ENCODE measurements at places on chromosomes 3 and 15.

- DNase-seq: no peak
Observed at GRCh38 chr15:79549196-79549595, 117.1 kb downstream of the MINAR1 start.

DNA sequence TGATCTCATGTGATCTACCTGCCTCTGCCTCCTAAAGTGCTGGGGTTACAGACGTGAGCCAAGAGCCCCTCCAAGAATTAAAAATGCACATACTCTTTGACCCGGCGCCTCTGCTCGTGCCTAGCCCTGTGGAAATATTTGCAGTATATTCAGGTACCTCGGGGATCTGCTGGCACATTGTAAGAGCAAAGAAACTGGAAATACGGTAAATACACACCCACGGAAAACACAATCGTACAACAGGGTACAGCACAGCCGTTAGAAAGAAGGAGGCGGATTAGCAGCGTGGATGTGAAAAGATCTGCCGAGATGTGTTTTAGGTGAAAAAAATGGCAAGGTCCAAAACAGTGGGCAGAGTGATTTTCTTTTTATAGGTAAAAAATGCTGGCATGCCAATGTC, 6.1 kb upstream of the HDAC11 start:
- DNase-seq: no peak

- DNase-seq: peak; percentile 34
Observed at GRCh38 chr3:186614597-186615483, 2.0 kb downstream of the AHSG start.

GRCh38 chr3:151468284-151468917, 7.5 kb upstream of the IGSF10 start:
- DNase-seq: peak; percentile 50

DNA sequence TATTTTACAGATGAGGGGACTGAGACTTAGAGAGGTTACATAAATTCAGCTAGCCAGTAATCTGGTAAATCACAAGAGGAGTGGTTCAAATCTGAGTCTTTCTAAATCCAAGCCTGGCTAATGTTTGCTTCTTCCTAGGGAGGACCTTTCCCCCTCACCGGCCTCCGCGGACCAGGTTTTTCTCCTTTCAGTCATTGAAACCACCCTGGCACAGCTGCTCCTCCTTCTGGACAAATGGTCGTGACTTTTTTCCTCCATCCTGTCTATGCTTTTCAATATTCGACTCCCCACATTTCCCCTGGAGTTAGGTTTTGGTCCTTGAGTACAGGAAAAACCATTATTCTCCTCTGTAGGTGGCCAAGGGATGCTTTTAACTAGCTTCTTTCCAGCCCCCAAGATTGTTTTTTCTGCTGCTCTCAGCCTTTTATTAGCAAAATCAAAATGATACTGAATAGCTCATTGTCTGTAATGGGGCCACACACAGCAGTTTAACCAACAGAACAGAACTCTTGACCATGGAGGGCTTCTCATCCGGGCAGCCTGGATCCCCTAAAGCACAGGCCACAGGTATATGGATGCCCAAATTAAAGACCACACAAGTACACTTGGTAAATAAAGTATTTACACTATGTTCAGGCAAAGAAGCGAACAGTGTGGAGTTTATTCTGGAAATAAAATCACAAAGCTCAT, 85.9 kb upstream of the KLHL25 start:
- DNase-seq: no peak

- no peak for DNase-seq
Observed at GRCh38 chr3:24834442-24834841, 339.8 kb upstream of the THRB start.

DNA sequence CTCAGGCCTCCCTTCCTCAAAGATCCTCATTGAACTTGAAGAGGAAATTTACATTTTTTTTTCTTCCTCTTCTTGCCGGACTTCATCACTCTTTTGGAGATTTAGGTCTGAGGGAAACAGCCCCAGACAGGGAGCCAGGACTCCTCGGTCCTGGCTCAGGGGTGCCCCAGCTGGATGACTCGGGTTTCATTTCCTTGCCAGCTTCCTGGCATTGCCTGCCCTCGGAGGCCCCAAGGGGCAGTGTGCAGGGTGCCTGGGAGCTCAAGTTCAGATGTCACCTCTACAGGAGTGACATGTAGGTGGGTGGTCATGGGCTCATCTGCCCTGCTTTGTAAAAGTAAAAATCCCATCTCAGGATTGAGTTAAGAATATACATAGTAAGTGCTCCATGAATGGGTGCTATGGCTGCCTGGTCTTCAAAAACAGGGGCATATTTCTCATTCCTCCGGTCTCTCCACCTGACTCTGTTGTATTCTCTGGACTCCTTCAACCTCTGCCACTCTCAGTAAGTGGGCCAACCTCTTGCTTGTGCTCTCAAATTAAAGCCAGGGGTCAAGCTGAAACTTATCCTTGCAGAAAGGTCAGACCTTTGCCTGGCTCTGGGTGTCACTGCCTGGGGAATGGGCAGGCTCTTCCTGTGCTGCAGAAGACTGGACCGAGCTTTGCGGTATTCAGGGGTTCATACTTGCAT, 51.8 kb downstream of the SMAD6 start:
- DNase-seq: no peak

- no peak for DNase-seq
Observed at GRCh38 chr3:87710511-87710910, 348.3 kb downstream of the CGGBP1 start.

GRCh38 chr3:167559924-167560323, 86.1 kb upstream of the SERPINI2 start:
- no peak for DNase-seq

GRCh38 chr15:90497376-90497775, 32.3 kb upstream of the CRTC3 start:
- DNase-seq: no peak

DNA sequence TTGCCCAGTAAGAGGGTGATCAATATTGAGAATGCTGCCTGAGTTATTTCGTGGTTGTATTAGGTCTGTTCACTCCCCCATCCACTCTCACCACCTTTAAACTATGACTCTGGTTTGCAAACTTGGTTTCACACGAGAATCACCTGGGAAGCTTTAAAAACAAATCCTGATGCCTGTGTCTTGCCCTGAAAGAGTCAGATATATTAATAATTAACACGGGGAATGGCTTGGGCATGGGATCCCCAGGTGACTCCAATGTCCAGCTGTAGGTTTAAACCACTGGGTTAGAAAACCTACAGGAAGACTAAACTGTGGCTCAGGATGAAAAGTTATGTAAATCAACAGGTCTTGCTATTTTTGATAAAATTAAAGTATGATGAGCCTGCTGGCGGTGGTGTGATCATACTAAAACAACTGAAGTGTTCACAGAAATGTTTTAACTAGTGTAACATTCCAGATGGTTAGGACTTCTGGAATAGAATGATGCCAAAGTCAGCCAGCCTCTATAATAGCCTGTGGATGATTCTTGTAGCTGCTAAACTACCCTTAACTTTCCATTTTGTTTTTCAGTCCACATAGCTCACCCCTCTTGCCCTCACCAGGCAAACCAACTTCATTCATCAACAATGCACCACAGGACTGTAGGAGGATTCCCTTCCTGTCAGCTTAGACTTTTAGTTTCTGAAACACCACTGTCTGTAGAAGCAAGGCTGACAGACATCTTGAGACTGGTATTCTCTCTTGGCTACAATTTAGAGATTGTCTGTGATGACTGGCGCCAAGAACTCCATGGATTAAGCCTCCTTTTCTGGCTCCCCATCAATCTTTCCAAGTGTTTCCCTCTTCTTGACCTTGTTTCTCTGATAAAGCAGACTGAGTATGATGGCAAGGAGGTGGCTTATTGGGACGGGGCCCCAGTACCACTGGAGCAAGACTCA, 119.1 kb upstream of the ADAMTS9 start:
- DNase-seq: no peak

GRCh38 chr15:39939487-39940452, 5.9 kb downstream of the EIF2AK4 start:
- DNase-seq: no peak

DNA sequence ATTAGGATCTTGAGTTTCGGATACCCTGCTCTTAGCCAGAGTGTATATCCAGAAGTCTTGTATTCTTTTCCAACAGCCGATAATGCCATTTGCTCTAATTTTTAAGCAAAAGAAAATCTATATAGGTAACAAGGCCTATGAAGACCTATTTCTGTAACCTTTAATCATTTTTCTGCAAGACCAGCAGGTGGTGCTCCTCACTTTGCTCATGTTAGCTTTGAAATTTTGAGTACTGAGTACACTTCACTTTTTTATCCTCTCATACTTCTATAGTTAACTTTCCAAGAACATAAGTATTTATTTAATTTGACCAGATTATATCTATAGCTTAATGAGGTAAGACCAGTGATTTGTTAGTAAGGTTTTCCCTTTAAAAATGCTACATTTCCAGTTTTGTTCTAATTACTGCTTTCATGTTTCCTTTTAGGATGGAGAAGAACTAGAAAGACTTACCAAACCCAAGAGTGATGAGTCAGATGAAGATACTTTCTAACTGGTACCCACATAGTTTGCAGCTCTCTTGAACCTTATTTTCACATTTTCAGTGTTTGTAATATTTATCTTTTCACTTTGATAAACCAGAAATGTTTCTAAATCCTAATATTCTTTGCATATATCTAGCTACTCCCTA, 20.5 kb downstream of the SLC35A5 start:
- peak; percentile 45 for DNase-seq

GRCh38 chr15:32908872-32909271, 191.1 kb downstream of the GREM1 start:
- no peak for DNase-seq

DNA sequence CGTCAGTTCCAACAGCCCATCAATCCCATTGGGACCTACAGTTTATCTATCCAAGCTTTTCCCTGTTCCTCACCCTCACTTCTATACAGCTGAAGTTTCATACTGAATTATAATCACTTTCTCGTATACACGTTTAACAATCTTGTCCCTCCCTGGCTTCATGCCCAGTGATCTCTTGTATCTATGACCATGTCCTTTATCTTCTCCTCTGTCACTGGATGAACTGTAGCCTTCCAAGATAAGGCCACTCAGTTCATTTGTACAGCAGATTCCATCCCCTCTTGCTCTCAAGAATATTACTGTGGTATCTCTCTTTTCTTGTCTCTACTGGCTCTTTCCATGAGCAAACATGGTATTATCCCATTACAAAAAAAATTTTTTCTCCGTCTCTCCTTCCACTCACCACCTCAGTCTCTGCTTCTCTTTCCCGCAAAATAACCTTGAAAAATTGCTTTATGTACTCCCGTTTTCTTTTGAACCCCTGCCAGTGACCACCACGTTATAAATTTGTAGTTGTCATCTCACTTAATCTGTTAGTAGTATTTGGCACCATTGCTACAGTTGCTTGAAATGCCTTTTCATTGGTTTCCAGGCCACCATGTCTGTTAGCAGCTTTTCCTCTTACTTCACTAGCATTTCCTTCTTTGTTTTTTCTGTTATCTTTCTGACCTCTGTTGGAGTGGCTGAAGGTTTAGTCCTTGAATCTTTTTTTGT, 9.4 kb downstream of the CTNNB1 start:
- DNase-seq: no peak

DNA sequence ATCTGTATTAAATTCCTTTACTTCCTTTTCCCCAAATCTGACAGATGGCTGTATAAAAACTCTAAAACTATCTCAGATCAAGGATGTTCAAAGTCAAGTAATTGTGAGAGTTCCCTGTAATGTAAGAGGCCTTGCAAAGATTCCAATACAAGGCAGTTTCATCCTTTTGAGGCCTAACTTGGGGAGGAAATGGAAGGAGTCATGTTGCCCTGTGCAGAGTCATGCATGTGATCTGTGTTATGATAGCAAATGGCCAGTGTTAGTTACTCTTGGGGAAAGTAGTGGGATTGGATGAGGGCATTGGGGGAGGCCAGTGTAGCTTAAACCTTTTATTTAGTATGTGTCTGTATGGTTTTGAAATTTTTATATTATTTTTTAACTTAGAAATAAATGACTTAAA, 23.7 kb upstream of the FBXL22 start:
- no peak for DNase-seq

DNA sequence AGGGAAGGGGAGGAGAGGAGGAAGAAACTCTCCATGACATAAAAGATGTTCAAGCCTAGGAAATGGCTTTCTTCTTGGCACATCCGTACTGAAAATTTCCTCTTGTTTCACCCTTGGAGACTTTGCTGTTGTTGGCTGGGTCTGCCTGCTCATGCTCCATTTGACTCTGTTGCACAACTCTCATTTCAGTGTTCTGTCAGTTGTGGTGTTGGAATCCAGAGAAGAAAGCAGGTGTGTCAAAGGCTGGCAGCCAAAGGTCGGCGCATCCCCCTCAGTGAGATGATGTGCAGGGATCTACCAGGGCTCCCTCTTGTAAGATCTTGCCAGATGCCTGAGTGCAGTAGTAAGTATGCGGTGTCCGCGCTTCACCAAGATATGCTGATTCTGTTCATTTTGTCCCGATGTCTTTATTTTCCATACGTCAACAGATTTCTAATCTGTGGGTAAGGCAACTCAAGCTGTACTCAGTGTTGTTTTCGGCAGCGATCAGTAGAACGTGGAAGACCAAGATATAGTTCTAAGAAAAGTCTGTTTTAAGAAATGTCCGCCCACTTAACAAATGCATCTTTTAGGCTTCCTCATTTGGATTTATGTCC, 265.2 kb upstream of the GOLGA6L4 start:
- DNase-seq: no peak

- no peak for DNase-seq
Observed at GRCh38 chr15:76310475-76311099, 682 bp downstream of the ETFA start.

DNA sequence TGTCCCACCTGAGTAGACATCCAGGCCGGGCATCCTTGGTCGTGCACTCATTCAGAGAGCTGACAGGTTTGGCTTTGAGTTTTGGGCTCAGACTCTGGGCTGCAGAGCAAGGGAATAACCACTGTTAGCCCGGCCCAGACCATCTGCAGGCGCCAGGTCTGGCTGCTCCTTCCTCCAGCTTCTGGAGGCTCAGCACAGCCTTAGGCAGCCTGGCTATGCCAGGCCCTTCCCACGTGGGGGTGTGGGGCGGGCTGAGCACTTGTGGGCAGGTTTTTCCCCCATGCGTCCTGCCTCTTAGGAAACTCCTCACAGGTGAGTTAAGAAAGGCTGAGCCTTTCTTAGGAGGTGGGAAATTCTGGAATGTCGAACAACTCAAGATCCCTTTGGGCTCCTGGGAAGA, 11.2 kb downstream of the PLA2G4B start:
- DNase-seq: no peak
